ENCODE measurements at places on chromosomes 12 and 14. TPM values are rescaled to one million over a fixed set of nuclear protein-coding genes. Genes with fewer than 3 reads are reported as not detected.
A peak's percentile ranks its signal among the peaks of the same experiment; 100 is the strongest.

Gene NEMP1
- polyA plus RNA-seq: 8.3 TPM

Gene RNFT2
- polyA plus RNA-seq: 2.1 TPM

Gene SLC17A8
- not detected for polyA plus RNA-seq

Gene TDG
- 20.4 TPM for polyA plus RNA-seq

- DNase-seq: no peak
Measured at GRCh38 chr12:130988751-130989150, 35.0 kb downstream of the ADGRD1 start.

GRCh38 chr12:62401631-62402030 is 65.0 kb upstream of the MON2 start:
- DNase-seq: no peak

DNA sequence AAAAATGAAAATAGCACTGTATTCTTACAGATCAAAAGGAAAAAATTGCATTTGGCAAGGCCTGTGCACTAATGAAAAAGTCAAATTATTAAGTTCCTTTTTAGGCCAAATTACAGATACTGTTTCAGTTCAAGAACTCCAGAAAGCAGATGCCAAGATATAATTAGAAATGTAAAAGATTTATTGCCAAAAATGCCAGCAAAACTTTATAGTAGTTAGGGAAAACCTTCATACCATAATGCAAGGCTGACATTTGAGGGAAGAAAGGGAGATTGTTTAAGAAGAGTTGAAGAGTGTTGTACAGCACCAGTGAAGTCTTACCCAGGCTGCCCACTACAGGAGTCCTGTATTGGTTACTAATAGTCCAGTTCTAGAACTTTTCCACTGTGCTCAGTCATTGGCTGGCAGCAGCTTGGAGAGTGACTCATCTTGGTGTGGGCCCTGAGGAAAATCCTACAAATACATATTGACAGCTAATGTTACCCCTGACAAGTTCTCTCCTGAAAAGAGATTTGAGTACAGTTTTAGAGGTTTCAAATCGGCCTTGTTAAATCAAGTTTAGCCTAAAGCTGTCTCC is 600.4 kb downstream of the C12orf50 start:
- no peak for DNase-seq

DNA sequence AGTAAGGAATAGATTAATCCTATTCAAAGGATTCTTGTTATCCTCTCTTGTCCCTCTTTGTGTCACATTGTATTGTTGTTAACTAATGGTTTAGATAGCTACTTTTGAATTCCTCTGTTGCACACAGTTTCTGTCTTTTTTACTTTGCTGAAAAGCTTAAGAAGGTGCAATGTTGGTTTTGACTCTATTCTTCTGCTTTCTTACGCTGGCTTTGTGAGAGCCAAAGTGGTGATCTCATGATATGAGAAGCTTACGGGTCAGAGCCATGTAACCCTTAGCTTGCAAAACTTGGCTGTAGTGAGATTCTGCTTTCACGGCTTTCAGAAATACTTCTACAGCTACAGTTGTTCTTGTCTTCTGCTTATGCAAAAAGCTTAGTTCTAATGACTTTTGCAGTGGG is 239.7 kb downstream of the TRHDE start:
- peak; percentile 56 for DNase-seq

Gene DHRS1
- 36.6 TPM for polyA plus RNA-seq

- no peak for DNase-seq
Measured at GRCh38 chr12:102763471-102763870, 153.6 kb downstream of the PAH start.

DNA sequence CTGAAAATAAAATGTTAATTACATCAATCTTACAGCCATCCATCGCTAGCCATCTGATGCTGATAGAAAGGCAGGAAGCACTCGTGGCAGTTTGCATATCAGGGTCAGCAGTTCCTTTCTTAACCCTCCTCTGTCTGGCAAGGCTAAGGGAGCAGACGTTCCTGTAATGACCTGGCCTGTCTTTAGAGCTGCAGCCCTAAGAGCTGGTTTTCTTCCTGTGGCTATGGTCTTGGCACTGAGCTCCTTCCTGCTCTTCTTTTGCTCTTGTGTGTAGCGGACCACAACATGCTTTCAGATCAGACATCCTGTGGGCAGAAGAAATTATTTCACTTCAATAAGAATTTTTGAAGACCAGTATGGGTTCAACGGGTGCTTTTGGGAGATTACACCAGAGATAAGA is 170.4 kb downstream of the DAD1 start:
- no peak for DNase-seq

DNA sequence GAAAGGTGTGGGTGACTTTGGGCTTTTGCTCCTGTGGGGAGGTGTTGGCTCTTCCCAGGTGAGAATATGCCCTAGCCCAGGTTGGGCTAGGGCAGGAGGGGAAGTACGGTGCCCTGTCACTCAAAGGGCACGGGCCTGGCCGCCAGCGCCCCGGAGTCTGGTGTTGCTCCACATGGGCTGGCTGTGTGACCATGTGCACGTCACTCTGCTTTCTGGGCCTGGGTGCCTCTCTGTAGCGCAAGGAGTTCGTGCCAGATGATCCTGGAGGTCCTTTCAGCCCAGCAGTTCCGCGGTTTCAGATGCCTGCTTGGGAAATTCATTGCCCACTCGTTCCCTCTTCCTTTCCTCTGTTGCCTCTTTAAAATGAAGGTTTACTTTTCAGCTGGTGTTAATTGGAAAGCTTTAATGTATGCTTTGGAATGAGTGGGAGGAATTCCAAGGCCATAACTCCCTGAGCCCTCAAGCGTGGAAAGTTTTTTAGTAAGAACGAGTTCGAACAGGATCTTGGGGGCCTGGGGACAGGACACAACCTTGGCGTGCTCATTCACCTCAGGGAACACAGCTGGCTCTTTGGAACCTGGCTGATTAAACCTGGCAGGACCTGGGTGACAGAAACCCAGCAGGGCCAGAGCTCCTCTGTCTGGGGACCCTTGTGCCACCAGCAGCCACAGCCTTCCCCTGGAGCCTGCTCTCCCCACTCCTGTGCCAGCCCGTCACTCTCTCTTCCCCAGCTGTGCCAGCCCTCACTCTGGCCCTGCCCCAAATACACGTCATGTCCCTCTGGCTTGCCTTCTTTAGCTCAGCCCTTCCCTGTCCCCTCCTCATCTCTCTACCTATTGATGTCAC is 42.8 kb downstream of the TSPAN9 start:
- DNase-seq: no peak

DNA sequence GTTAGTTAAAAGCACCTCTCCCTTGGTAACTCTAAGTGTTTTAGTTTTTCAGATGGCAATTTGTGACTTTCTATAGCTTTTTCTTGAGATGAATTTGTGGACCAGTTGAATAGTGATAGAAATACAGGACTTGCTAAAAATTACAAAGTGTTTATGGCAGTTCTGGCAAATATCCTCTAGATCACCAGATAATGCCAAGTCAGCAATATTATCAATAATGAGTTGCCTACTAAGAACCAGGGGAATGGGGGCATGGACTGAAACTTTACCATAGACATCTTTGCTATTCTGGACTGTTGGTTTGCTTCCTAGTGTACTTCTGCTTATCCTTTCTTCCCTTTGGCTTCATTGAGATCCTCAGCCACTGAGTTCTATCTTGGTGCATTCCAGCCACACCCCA is 584.2 kb downstream of the DIO2 start:
- no peak for DNase-seq

Gene CPNE6
- not detected for polyA plus RNA-seq

Gene PPFIA2
- 0.20 TPM for polyA plus RNA-seq

Gene KCTD10
- 128 TPM for polyA plus RNA-seq

Gene BLTP3B
- polyA plus RNA-seq: 21.2 TPM

GRCh38 chr14:33916663-33917565 is 34.0 kb downstream of the EGLN3 start:
- DNase-seq: no peak

Gene FGF6
- polyA plus RNA-seq: not detected

Measured in AG04450 (cell line).